D721Med (cell line): ENCODE measurements at places on chromosomes 3 and 15.

DNA sequence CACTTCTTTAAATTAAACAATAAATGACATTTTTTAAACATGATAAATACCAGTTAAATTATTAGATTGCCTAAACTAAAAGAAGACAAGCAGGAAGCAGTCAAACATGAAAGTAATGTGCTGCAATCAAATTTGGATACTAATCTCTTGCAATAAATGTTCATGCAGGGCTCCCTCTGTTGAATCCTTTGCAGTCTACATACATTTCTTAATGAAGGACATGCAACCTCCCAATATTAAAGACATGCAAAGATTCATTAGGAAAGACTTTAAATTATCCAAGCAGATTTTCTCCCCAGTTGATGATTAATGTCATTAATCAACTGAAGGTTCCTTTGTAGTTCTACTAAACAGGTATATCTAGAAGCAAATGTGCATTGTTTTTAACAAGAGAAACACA is 245.4 kb downstream of the ZIC4 start:
- DNase-seq, result no peak

GRCh38 chr3:189455009-189455408 is 176.2 kb upstream of the TP63 start:
- DNase-seq, result no peak

DNA sequence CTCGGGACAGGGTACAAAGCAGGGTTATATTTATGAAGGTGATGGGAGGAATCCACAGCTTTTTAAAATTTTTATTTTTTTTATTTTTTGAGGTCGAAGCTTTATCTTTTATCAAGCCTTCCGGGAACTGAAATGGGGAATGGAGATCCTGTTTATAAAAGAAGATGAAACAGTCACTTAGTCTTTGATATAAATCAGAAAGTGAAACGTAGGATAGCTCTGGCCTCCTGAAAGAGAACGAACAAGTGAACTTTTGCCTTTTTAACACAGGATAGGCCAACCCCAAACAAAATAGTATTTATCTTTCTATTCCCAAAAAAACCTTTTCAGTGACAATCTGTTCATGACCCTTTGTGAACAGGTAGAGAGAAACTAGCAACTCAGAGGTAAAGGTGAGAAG is 634.0 kb upstream of the LMCD1 start:
- DNase-seq, result no peak

- no peak for DNase-seq
These were observed 103.7 kb downstream of the MYH15 start for GRCh38 chr3:108406661-108407206.

DNA sequence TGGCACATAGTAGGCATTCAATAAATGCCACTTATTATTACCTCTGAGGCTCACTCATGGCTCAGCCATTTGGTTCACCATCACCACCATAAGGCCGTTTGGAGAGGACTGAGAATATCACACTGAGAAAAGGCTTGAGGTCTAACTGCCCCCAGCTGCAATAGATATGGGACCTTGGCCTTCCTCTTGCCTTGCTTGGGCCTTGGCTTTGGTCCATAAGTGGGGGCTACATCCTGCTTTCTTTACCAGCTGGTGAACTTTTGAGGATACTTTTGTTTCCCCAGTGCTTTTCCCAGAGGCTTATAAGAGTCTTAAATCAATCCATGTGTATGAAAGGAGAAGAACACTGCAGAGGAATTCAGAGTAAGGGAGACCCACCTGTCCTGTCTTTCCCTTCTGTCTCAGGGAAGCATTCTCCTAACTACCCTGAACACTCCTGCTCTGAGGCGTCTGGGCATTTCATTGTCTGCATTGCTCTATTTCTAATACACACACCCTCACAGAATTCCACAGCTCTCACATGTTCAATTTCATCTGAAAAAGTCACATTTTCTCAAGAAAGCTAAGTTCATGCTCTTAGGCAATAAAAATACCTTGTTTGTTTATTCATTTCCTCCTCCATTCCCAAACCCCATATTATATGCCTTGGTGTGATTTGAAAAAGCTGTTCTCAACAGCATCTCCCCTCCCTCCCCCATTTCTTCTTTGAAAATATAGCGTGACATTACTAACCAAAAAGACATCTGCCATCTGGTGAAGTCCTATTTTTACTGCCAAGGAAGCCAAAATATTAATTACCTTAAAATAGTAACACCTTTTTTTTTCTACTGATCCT is 22.5 kb upstream of the KCNMB2 start:
- DNase-seq, result no peak
